ENCODE measurements at places on chromosomes 7 and 10.

DNA sequence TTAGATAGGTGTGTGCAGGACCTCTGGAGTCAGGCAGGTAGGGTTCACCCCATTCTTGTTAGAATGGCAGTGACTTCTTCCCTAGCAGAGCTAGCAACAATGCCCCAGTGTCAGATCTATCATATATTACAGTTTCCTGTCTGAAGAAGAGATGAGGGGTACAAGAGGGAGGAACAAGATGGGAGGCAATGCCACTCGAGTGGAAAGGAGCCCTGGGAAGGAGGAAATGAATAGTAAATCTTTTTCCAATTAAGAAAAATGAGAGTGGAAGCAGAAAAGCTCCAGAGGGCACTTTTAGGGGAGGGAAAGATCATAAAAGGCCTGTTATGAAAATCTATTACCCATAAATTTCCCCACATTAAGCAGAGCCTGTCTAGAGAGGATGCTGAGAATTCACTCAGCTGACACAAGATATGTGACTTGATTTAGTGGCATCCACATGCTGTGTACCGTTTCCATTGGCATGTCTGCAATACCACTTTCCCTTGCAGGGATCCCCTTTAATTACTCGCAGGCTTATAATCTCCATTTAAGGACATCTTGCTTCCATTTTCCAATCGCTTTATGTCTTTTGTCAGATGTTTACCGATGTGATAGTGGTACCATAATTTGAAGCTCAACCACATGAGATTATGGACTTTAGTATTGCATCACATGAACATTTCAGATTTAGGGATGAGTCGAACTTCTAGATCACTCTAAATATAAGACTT lies 70.0 kb upstream of the AGBL3 start:
- no peak for DNase-seq

DNA sequence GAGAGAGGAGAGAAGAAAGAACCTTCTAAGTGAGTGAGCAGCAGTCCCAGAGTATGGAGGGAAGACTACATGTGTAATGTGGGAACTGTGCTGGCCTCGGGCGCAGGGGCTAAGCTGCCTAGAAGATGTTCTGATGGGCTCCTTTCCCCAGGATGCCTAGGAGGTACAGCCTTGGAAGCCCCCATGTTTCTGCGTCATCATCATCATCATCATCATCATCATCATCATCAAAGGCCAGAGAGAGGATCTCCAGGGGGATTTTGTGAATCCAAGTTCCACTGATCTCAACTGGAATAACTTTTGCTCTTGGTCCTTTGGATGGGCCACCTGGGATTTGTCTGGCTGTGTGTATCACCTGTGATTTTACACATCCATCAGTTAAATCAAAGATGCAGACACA lies 86.0 kb downstream of the BUB3 start:
- DNase-seq = no peak

- no peak for DNase-seq
These were observed 62.4 kb downstream of the DNAJB6 start for GRCh38 chr7:157399086-157399687.

- DNase-seq = no peak
These were observed 169.5 kb upstream of the FRMD4A start for GRCh38 chr10:14500172-14500765.

DNA sequence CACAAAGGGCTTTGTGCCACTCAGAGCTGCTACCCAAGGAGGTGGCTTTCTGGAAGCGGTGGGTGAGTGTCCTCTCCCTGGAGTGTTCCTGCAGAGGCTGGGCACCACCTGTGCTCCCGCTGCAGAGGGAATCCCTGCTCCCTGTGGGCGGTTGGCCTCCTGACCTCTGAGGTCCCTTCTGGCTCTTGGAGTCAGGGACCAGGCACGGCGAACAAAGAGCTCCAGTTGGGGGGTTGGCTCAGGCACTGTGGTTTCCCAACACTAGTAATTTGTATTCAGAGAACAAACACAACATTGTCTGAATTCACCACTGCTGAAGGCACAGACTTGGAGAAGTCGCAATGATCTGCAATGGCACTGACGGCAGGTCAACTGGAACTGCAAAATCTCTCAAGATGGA lies 328.9 kb downstream of the PRPF18 start:
- DNase-seq = no peak

- DNase-seq = no peak
These were observed 12.6 kb upstream of the ICA1 start for GRCh38 chr7:8274589-8274988.

GRCh38 chr10:61021926-61022325 lies 77.9 kb upstream of the RHOBTB1 start:
- no peak for DNase-seq

GRCh38 chr7:43754596-43754995 lies 3.9 kb upstream of the BLVRA start:
- DNase-seq = no peak

GRCh38 chr7:107628461-107629064 lies 32.1 kb upstream of the SLC26A4 start:
- no peak for DNase-seq

GRCh38 chr10:48496831-48497779 lies 107.8 kb downstream of the ARHGAP22 start:
- DNase-seq = no peak

DNA sequence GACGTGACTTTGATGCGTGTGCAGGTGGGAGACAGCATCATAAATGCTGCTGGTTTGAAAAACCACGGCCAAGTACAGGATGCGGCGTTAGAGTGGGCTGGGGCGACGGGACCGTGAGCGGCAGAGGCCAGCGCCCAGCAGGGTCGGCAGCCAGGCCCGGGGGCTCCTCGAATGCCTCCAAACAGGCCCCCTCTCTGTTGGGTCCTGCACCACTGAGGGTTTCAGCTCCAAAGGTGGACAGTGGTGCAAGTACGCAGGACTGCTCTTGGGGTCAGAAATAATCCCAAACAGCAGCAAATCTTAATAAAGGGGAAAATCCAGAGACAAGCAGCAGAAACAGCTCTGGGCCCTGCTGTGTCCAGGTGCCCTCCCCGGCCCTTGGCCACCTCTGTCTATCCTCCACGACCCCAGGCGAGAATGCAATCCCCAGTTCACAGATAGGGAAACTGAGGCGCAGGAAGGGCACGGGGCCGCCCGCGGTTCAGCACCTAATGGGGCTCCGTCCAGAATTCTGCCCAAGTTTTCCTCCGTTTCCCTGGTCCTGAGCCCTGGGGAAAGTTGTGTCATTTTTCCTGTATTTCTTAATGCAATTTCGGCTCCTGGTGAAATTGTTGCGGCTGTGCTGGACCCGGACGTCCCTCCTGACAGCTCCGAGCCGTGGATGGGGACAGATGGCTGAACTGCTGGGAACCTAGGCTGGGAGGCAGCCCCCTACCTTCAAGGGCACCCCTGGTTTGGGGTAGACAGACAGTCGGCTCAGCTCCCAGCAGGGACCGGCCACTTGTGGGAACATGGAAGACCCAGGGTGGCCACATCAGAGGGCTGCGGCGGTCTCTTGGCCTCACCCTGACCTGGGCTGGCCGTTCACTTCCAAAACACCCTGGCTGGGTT lies 97.4 kb downstream of the FOXL3 start:
- no peak for DNase-seq

DNA sequence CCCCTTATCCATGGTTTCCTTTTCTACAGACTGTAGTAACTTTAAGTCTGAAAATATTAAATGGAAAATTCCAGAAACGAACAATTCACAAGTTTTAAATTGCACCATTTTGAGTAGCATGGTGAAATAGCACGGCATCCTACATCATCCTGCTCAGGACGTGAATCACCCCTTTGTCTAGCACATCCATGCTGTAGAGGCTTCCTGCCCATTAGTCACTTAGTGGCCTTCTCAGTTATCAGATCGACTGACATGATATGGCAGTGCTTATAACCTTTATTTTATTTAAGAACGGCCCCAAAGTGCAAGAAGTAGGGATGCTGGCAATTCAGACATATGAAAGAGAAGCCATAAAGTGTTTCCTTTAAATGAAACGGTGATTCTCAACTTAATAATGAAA lies 82.7 kb downstream of the CPXM2 start:
- DNase-seq = no peak

DNA sequence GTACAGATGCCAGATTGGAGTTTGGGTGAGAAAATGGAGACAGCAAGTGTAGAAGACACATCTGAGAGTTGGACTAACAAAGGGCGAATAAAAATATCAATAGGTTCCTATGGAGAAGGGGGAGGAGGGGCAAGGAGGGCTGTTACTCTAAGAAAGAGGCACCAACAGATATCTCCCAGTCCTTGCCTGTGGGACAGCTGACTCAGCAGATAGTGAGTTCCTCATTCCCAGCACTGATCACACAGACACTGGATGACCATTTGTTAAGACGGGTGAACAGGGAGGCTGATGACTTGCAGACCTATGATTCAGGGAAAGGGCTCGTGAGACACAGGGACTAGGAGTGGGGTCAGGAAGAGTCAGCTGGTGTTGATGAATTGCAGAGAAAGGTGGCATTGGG lies 5.7 kb upstream of the PRR15 start:
- DNase-seq = no peak

DNA sequence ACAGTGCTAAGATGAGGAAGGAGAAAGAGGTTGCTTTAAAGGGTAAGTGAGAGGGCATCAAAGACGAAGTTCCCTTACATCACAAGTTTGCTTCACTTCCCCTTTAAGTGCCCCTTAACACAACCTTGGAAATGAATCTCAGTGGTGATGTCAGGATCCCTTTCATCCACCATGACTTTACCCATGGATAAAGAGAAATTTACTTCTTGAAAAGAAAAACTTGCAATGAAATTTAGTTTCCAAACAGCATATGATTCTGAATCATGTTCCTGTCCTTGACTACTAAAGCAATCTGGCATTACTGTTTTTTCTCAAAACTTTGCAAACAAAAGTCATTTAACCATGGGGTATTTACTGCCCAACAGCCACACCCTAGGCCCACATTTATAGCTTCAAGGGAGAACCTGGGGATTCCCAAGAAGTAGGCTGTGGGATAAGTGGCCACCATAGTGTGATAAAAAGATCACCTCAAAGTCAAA lies 135.9 kb downstream of the ITGB8 start:
- no peak for DNase-seq

DNA sequence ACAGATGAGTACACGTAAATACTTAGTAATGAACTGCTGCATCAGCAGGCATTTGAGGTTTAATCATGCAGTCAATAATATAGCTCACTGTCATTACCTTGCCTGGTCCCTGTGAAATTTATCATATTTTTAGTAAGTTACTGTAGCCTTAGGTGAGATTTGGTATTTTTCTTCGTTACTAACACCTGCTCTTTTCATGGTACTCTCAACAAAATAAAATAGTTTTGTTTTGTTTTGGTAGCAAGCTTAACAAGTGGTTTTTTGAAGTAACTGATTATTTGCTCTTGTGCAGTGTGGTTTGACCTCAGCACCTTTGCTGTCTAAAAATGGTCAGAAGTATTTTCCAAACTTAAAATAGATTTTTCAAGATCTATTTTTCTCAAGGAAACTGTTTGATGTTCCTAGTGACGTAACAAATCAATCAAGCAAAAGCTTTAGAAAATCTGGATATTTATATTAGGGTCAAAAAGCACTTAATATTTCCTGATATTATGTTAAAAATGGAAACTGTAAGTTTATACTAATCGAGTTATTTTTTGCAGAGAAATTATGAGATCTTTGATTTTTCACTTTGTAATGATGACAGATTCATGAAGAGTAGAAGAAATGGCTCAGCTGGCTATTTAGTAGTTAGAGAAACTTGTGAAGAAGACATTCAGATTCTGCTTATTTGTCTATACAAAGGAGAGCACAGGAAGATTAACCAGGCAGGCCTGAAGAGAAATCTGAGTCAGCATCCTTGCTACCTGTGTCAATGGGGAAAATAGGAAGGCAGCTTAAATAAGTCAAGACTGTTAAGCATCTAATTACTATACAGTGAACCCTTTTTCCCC lies 21.0 kb upstream of the RPA3 start:
- DNase-seq = no peak
